ENCODE measurements at places on chromosomes 12 and 14.
A peak's percentile ranks its signal among the peaks of the same experiment; 100 is the strongest.

GRCh38 chr12:122799641-122800243 lies 25.4 kb downstream of the CCDC62 start:
- DNase-seq, result no peak

GRCh38 chr14:24911324-24912109 lies 138.4 kb downstream of the STXBP6 start:
- no peak for DNase-seq

- DNase-seq, result no peak
Observed at GRCh38 chr12:26696613-26697092, 136.3 kb downstream of the ITPR2 start.

DNA sequence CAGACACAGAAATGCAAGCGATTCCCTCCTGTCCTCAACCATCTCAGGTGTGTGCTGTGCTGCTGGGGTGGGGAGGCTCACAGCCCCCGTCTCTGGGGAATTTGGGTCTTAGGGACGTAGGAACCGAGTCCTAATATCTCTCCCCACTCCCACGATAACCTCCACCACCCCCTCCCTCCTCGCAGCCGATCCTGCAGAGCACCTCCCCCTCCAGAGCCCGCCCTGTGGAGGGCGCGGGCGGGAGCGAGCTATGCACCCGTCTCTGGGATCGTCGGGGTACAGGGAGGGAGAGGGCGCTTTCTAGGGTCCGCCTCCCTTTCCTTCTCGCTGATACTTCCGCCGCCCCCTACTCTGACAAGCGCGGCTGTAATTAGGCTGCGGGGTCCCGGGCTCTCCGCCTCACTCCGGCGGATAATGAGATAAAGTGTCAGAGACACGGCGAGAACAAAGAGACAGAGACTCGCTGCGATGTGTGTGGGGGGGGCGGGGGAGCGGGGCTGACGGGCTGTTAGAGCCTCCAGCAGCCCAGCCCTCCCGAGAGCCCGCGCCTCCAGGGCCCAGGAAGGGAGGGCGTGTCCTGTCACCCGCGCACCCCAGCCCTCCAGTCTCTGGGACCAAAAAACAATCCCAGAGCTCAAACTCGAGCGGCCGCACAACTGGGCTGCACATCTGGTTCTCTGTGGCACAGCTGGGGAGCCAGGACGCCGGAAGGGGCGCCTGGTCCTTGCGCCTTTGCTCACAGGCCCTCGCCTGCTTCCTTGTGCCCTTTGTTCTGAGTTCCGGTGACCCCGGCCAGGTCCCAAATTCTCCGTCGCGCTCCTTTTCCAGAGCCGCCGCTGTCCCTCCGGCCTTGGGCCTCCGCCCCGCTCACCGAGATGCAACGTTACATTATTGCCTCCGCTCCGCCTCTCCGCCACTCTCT lies 8.7 kb downstream of the SHMT2 start:
- DNase-seq, result peak; percentile 43

DNA sequence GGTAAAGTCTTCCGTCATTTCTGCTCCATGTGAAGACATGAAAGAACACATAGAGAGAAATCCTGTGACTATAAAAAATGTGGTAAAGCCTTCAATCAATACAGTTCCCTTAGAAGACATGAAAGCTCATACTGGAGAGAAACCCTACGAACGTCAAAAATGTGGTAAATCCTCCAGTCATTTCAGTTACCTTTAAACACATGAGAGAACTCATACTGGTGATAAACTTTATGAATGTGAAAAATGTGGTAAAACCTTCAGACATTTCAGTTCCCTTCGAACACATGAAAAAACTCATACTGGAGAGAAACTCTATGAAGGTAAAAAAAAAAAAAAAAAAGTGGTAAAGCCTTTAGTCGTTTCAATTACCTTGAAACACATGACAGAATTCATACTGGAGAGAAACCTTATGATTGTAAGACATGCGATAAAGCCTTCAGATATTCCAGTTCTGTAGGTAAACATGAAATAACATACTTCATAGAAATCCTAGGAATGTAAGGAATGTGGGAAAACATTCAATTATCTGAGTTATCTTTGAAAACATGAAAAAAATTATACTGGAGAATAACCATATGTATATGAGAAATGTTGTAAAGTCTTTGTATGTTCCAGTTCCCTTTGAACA lies 60.4 kb downstream of the MAP4K5 start:
- DNase-seq, result no peak

- DNase-seq, result no peak
Observed at GRCh38 chr12:49439042-49439441, 71.8 kb downstream of the SPATS2 start.

GRCh38 chr14:71261206-71261605 lies 353.9 kb downstream of the PCNX1 start:
- DNase-seq, result no peak

DNA sequence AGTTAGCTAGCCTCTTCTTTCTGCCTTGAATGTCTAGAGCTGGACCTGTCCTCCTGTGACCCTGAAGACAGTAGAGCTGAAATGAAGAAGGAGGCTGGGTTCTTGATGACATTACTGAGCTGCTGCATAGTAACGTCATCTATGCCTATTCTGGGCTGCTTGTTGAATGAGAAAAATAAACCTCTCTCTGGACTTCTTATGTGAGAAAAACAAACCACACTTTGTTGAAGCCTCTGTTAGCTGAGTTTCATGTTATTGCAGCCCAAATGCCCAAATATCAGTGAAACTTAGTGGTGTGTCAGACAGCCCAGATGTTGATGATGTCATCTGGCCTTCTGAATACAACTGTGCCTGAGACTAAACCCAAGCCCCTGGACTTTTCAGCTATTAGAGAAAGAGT lies 67.0 kb upstream of the MAX start:
- no peak for DNase-seq

DNA sequence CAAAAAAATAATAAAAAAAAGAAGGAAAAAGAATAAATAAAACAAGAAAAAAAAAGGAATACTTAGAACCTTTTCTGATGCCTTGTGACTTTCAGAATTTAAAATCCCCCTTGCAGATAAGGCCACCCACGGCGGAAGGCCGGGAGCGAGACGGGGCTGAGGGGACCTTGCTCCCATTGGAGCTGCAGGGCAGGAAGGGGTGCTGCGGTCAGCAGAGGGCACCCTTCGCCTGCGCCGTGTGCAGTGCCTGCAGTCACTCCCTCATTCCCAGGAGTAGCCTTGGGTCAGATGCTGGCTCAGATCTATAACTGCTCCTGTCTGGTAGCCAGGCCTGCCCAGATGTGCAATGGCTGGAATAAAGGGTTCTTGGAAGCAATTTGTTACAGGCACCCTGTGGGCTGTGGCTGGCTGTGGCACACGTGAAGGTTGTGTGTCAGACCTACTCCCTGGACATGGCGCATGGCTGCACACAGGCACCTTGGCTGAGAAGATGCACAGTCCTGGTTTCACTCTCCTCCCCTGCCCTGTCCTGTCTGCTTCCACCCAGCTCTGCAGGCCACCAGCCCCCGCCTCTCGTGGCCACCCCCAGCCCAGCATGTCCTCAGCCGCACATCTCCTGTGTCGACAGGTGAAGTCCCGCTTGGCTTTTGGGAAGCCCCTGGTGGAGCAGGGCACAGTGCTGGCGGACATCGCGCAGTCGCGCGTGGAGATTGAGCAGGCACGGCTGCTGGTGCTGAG lies 13.4 kb upstream of the ALDH2 start:
- DNase-seq, result no peak

DNA sequence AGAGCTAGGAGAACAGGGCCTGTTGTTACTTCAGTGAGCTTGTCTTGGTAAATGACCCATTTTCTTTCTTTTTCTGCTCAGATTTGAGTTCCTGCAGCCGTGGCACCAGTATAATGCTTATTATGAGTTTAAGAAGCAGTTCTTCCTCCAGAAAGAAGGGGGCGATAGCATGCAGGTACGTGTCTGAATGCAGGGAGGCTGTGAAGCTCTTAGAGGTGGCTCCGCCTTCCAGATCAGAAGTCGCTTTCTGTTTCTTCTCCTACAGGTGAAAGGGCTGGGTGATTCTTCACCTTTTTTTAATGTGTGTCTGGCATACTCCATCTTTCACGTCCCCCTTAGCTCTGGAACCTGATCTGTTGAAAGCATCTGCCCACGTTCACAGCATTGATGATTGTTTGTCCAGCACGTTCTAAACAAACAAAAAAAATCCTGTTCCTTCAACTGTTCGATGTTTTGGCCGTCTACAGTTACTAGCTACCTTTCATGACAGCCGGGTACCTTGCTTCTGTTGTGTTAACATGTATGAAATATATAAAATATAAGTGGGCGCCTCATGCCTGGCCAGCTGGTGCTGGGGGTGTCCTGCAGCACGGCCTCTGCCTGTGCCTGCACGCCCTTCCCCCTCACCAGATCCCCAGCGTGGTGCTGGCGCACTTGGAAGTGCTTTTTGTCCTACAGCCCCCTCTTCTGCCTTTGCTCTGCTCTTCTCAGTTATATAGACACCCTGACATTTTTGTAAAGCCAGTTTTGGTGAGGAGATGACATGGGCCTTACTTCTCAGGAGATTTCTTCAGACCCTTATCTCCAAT lies 44.6 kb downstream of the SFSWAP start:
- peak; percentile 12 for DNase-seq

- no peak for DNase-seq
Observed at GRCh38 chr12:115801871-115802270, 475.6 kb downstream of the MED13L start.

GRCh38 chr14:36442824-36443241 lies 77.2 kb downstream of the NKX2-1 start:
- no peak for DNase-seq

GRCh38 chr12:112401903-112402498 lies 7.4 kb downstream of the RPL6 start:
- DNase-seq, result no peak

DNA sequence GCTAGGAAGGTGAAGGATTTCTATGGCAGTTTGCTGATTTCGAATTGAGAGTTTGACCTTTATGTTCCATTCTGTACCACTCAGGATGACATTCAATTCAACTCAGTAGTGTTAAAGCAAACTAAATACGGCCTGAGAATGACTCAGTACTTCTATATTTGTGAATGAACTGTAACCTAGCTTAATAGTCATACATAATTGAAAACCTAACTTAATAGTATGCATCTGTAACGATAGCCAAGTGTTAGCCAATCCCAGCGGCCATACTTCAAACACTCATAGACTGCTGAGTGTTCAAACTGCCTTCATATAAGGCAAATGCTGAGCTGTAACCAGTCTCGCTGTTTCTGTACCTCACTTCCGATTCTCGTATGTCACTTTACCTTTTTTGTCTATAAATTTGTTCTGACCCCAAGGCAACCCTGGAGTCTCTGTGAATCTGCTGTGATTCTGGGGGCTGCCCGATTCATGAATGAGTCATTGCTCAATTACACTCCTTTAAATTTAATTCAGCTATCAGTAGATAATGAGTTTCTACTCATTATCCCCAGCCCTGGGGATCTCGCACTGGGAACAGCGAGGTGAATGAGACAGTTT lies 98.5 kb upstream of the SLC24A4 start:
- no peak for DNase-seq

DNA sequence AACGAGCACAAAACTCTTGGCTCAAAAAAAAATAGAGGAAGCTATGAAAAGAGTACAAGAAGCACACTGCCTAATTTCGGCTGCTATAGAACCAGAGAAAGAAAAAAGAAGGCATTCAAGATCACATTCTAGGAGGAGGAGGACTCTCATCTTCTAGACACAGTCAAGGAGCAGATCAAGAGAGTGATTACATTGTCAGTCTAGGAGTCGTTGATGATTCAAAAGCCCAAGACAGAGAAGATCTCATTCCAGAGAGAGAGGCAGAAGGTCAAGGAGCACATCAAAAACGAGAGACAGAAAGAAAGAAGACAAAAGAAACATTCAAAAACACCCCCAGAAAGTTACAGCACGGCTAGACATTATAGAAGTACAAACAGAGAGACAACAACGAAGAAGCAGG lies 131.8 kb upstream of the AEBP2 start:
- DNase-seq, result no peak

GRCh38 chr12:68240079-68240478 lies 13.3 kb downstream of the IL22 start:
- DNase-seq, result no peak

GRCh38 chr14:65263177-65263788 lies 149.2 kb upstream of the FUT8 start:
- DNase-seq, result no peak

GRCh38 chr12:62586850-62587249 lies 120.2 kb downstream of the MON2 start:
- no peak for DNase-seq

- DNase-seq, result no peak
Observed at GRCh38 chr12:11730299-11731041, 81.0 kb downstream of the ETV6 start.

GRCh38 chr12:106274575-106275121 lies 26.8 kb upstream of the CKAP4 start:
- no peak for DNase-seq

DNA sequence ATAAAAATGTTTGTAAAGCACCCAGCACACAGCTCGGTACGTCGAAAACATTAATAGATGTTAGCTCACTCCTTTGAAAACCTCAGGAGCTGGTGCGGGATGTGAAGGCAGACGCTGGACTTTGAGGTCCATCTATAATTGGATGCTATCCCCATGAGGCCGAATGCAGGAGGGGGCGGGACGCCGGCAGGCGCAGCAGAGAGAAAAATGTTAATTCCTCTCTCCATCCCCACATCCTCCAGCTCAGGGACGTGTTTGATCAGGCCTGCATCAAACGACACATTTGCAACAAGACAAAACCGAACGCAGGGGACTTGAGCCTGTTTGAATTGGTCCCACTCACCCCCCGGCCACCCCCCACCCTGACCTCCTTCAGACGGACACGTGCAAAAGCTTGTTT lies 231.0 kb downstream of the RBM19 start:
- no peak for DNase-seq

DNA sequence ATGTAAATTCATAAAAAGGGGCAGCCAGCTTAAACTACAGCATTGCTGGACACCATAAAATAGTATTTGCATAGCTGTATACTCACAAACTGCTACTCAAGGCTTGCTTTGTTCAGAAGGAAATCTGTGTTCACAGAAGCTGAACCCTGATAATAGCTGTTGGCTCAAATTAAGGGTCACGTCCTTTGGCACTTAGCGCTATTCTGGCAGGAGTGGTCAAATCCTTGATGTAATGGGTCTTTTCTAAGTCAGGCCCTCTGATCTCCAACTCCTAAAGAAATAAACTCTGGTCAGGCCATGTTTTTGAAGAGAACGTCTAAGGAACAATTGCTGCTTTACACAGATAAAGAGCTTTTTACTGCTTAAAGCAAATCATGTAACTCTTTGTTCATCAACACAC lies 12.8 kb upstream of the PSMA6 start:
- DNase-seq, result no peak

GRCh38 chr12:47121146-47121545 lies 41.4 kb upstream of the AMIGO2 start:
- no peak for DNase-seq

Measured in activated naive CD4-positive, alpha-beta T cell treated with Interleukin-2 at 50 U/mL for 16 hours (primary cell).